DMS 273 treated with DMSO at 0.1 percent for 48 hours (cell line): ENCODE measurements at places on chromosomes 13 and 19.

DNA sequence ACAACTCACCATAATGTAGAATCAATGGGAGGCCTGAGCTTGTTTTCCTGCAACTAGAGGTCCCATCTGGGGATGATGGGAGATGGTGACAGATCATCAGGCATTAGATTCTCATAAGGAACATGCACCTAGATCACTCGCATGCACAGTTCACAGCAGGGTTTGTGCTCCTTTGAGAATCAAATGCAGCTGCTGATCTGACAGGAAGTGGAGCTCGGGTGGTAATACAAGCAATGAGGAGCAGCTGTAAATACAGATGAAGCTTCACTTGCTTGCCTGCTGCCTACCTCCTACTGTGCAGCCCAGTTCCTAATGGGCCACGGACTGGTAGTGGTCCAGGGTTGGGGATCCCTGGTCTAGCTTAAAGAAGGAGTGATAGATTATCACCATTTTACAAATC lies 33.0 kb downstream of the KPNA3 start:
- DNase-seq, result no peak

DNA sequence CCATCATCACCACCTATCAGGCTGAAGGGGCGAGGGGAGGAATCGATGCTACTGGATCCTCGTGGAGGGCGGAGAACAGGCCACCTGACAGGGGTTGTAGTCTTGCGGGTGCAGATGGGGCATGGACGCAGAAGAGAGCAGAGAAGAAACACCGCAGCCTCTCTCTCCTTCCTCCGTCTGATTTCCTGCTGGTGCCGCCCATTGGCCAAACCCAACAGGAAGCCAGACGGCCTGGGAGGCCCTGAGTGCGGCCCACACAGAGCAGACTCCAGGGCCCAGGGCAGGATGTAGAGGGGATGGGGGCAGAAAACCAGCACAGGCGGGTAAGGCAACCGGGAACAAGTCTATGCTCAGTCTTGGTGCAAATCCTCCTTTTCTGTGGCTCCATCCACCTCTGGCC lies 15.4 kb downstream of the CEBPA start:
- no peak for DNase-seq

- no peak for DNase-seq
Measured at GRCh38 chr13:63614874-63615612, 2199.4 kb upstream of the PCDH20 start.

DNA sequence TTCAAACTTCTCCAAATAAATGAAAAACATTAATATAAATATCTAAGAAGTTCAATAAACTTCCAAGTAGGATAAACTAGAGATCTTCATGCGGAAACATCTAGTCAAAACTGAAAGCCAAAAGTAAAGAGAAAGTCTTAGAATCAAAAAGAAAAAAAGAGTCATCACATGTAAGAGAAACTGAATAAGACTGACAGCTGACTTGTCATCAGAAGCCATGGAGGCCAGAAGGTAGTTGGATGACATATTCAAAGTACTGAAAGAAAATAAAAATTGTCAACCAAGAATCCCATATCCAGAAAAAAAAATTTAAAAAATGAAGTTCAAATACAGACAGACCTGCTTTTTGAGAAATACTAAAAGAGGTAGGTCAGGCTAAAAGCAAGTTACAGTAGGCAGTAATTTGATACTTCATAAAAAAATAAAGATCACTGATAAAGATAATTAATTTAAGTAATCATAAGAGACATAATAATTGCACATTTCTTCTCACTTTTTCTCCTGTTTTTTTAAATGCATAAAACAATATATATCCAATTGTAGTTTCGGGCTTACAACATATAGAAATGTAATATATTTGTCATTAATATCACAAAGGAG lies 327.6 kb upstream of the PCDH9 start:
- no peak for DNase-seq

- no peak for DNase-seq
Measured at GRCh38 chr13:97386801-97387484, 47.0 kb upstream of the RAP2A start.

- DNase-seq, result no peak
Measured at GRCh38 chr19:38337360-38337653, 1.7 kb downstream of the CATSPERG start.

- DNase-seq, result peak; percentile 2
Measured at GRCh38 chr13:50664951-50665350, 178.5 kb downstream of the DLEU7 start.

GRCh38 chr13:23793711-23794110 lies 95.5 kb downstream of the MIPEP start:
- no peak for DNase-seq

DNA sequence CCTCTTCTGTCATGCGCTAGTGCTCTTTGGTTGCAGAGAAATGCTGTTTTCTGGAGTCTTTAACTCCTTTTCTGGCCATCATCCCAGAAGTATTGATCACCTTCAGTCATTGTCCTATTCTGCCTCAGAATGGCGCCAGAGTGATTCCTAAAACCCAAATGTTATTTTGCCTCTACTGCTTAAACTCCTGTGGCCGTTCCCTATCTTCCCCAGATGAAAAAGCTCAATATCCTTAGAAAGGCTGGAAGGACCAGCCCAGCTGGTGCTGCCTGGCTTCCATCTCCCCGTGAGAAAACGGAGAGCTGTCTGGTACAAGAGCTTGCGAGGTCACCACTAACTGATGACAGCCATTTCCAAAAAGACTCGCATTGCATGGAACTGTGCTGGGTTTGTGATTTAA lies 179.1 kb downstream of the RBM26 start:
- DNase-seq, result no peak

- DNase-seq, result no peak
Measured at GRCh38 chr19:1240925-1241324, 626 bp upstream of the ATP5F1D start.

GRCh38 chr13:48066310-48066989 lies 28.5 kb downstream of the MED4 start:
- DNase-seq, result peak; percentile 3

- DNase-seq, result no peak
Measured at GRCh38 chr19:39738814-39739213, 985 bp upstream of the CLC start.

GRCh38 chr19:33171916-33172359 lies 22.2 kb upstream of the LRP3 start:
- DNase-seq, result no peak

GRCh38 chr13:50011461-50011860 lies 3.8 kb upstream of the KCNRG start:
- DNase-seq, result no peak

DNA sequence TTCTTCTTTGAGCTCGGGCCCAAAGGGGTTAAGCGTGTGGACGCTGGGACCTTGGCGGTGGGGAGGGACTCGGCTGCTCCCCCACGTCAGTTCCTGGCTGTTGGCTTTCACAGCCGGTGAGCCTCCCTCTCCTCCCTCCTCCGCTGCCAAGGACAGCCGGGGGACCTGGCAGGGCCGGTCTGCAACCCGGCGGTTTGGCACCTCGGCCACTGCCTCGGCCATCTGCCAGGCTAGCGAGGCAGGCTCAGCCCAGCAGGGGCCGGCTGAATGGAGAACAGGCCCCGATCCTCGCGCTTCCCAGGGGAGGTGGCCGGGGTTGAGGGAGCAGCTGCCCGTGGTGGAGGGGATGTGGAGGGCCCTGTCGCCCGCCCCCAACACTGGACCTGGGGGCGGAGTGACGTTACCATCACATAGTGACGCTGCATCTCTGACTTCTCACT lies 5.0 kb downstream of the TLE5 start:
- DNase-seq, result peak; percentile 82

- DNase-seq, result no peak
Measured at GRCh38 chr19:14333101-14333871, 48.0 kb upstream of the ADGRE5 start.

DNA sequence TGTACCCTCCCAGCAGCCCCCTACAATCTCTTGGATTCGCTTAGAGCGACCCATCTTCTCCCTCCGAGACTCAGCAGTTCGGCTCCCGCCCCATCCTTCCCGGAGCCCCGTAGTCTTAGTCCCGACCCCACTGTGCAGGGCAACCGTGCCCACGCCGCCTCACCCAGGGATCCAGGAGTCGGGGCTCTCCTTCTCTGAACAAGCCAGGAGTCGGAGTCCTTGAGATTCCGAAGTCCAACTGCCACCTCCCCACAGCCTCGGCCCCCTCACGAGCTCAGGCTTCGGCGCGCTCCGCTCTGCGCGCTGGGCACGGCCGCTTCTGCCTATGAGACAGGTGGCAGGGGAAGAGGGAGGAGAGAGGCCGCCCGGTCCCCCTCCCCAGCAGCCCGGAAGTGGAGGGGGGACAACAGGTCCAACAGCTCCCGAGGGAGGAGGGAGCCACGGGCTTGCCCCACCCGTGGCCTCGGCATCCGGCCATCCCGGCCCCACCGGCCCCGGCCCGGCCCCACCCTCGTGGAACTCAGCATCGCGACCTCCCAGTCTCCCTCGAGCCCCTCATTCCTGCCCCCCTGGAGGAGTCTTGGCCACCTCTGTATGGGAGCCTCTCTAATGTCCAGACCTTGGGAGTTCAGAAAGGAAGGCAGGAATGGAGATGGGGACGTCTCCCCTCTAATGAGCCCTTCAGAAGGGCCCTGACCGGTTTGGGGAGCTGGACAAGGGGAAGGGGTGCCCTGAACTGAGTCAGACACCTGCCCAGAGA lies at the start of gene PHLDB3:
Gene PHLDB3, minus strand, starts transcription at position 321 of the 760 bp plus-strand sequence. CDS start 628 bp downstream, outside the sequence.
- no peak for DNase-seq

- no peak for DNase-seq
Measured at GRCh38 chr19:30171795-30172612, 200.2 kb upstream of the ZNF536 start.

DNA sequence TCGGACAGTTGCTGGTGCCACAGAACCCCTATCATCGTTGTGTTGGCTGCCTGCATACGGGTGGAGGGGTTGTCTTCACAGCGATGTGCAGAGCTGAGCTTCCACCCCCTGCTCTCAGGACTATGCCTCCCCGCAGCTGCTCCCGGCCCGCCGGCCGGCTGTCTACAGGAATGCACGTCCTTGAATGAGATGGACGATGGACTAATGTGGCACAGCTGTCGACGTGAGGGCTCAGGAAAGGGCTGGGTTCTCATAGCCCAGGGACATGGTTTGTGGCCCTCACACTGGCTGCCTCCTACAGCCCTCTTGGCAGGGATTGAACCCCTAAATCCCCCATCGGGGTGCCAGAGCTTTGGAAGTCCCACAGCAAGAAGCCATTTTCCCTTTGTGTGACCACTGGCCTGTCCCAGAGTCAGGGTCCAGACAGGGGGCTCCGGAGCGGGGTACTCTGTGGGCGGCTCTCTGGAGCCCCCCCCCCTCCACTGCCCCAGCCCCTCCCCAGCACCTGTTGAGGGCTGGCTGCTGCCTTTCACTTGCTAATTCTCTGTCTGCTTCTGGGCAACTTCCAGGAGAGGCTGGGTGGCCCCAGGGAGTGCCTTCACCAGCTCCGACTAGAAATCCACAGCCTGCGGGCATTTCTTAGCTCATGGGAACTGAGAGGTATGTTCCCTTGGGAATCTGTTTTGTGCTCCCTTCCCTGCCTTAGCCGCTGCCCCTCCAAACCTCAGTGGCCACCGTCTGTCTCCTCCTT lies 40.2 kb downstream of the TSSK6 start:
- DNase-seq, result no peak

- no peak for DNase-seq
Measured at GRCh38 chr13:26017932-26018665, 33.7 kb downstream of the SHISA2 start.

- DNase-seq, result no peak
Measured at GRCh38 chr13:99208845-99209527, 8.3 kb downstream of the UBAC2 start.

DNA sequence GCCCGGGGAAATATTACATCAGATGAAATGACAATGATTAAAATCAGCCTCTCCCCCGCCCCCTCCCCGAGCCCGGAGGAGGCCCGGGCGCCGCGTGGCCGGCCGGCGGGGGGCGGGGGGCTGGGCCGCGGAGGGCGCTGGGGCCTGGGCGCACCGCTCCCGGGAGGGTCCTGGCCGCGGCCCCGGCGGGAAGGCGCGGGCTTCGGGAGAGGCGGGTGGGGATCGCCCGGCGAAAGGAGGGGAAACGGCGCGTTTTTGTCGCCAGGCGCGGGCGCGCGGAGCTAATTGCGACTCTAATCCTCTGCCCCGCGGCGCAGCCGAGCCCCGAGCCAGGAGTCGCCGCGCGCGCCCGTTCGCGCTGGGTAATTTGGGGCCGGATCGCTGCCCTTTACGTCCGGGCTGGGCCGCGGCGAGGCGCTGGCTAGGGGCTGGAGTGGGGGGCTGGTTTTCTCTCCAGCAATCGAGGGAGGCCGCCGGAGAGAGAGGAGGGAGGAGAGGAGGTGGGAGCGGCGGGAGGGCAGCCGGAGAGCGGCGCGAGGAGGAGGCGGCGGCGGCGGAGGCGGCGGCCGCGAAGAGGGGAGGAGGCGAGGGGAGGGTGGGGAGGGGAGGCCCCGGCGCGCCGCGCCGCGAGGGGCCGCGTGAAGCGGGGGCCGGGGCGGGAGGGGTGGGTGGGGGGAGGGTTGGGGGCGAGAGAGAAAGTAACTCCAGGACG lies at the start of gene KCTD15:
Gene KCTD15, plus strand, starts transcription at position 707 of the 712 bp plus-strand sequence. CDS start 3,585 bp downstream, outside the sequence.
- no peak for DNase-seq

DNA sequence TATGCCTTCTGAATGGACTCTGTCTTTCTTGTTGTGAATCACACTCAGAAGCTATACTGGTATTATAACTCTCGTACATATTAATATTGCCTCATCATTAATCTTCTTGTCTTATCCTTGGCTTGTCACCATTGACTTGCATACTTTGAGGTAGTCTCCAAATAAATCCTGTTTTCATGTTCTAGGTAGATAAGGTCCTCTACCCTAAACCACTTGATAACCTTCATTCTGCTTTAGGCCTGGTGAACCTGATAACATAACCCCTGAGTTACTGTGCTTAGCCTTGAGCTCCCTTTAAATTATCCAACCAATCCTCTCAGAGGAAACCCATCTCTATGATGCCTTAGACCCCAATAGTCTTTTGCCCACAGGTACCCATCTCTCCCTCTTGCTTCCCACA lies 1162.3 kb downstream of the SLITRK1 start:
- DNase-seq, result no peak

- DNase-seq, result no peak
Measured at GRCh38 chr19:16349551-16350152, 25.0 kb downstream of the KLF2 start.

- no peak for DNase-seq
Measured at GRCh38 chr13:79780240-79780639, 299.3 kb downstream of the NDFIP2 start.

GRCh38 chr13:98910501-98910951 lies 67.3 kb downstream of the DOCK9 start:
- no peak for DNase-seq
